Heart right ventricle (tissue), 16 donors: ENCODE measurements at places on chromosomes 4 and X. TPM values are rescaled to one million over a fixed set of nuclear protein-coding genes. Genes with fewer than 3 reads are reported as not detected.

Gene FATE1
- 0.25 TPM for total RNA-seq

Gene OTUD6A
- not detected for total RNA-seq

GRCh38 chr4:168868044-168868781 lies 141.8 kb downstream of the CBR4 start:
- DNase-seq = no peak

- no peak for DNase-seq
Observed at GRCh38 chrX:42117318-42117717, 194.0 kb upstream of the CASK start.

- no peak for DNase-seq
Observed at GRCh38 chr4:162015090-162015489, 148.7 kb downstream of the FSTL5 start.
